ENCODE measurements at places on chromosomes 13 and 19.

GRCh38 chr19:46602392-46603194 is 1.5 kb downstream of the CALM3 start:
- no peak for DNase-seq

GRCh38 chr13:37729876-37730275 is 131.3 kb upstream of the POSTN start:
- no peak for DNase-seq

DNA sequence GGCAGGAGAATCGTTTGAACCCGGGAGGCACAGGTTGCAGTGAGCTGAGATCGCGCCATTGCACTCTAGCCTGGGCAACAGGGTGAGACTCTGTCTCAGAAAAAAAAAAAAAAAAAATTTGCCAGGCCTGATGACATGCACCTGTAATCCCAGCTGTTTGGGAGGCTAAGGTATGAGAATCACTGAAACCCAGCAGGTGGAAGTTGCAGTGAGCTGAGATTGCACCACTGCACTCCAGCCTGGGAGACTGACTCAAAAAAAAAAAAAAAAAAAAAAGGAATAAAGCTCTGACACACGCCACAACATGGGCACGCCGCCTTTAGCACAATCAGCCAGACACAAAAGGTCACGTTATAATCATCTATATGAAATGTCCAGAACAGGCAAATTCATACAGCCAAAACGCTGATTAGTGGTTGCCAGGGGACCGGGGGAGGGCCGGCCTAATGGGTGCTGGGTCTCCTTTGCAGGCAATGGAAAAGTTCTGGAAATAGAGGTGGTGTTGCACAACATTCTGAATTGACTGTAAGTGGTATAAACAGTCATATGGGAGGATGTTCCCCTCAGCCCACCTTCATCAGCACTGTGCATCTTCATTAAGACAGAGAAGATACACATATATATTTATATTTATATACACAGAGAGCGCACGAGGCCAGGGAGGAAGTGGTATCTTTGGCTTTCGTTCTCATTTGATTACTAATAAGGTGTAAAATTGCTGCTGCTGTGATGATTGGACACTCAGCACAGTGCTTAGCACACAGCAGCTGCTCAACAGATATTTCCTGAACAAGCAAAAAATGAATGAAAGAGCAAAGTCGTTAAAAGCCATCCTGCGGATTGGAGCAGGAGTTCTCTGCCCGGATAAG is 3.8 kb downstream of the HSPBP1 start:
- DNase-seq, result no peak

GRCh38 chr19:10870501-10870954 is 825 bp upstream of the CARM1 start:
- no peak for DNase-seq

GRCh38 chr13:32883474-32883873 is 132.7 kb upstream of the KL start:
- no peak for DNase-seq

DNA sequence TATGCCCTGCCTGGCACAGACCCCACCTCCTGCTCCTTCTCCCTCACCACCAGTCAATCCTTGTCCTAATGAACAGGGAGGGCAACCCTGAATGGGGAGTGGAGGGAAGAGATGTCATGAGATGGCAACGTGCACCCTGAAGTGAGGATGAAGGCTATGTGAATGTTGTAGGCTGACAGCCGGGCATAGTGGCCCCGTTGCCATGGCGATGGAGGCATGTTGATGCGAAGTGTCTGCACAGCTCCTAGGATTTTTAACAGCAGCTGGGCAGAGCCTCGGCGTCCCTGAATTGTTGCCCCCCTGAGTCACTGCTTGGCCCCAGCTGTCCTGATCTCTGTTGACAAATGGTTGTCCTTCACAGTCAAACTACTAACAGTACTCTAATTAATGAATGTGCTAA is 4.8 kb upstream of the ALOX5AP start:
- DNase-seq, result no peak

GRCh38 chr13:91572439-91572838 is 174.0 kb downstream of the GPC5 start:
- no peak for DNase-seq

DNA sequence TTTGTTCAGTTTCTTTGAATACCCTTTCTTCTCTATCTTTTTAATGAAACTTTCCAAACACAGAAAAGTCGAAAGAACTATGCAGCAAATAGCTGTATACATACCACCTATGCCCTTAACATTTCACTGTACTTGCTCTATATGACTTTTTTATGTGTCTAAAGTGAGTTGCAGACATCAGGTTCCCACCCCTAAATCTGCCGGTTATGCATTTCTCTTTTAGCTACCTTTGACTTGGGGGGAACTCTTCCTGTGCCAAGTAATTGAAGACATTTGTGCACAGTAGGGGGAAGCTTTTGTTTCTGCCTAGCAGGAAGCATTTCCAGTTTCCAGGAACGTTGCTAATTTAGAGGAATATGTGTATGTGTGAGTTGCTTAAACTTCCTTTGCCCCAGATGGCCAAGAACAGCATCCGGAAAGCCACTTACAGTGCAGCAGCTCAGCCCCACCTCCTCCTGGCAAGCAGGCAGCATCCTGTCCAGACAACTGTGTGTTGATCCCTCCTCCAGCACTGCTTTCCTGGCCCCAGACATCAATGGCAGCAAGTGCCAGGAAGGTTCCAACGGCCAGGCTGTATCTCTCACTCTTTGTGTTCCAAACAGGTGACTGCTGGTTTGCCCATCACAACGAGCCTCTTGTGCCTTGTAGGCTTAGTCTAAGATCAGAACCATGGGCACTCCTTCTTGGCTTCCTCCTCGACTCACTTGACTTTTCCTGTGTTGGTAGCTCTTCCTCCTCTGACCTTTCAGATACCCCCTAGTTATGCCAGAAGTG is 14.7 kb upstream of the GRAMD1A start:
- peak; percentile 3 for DNase-seq

DNA sequence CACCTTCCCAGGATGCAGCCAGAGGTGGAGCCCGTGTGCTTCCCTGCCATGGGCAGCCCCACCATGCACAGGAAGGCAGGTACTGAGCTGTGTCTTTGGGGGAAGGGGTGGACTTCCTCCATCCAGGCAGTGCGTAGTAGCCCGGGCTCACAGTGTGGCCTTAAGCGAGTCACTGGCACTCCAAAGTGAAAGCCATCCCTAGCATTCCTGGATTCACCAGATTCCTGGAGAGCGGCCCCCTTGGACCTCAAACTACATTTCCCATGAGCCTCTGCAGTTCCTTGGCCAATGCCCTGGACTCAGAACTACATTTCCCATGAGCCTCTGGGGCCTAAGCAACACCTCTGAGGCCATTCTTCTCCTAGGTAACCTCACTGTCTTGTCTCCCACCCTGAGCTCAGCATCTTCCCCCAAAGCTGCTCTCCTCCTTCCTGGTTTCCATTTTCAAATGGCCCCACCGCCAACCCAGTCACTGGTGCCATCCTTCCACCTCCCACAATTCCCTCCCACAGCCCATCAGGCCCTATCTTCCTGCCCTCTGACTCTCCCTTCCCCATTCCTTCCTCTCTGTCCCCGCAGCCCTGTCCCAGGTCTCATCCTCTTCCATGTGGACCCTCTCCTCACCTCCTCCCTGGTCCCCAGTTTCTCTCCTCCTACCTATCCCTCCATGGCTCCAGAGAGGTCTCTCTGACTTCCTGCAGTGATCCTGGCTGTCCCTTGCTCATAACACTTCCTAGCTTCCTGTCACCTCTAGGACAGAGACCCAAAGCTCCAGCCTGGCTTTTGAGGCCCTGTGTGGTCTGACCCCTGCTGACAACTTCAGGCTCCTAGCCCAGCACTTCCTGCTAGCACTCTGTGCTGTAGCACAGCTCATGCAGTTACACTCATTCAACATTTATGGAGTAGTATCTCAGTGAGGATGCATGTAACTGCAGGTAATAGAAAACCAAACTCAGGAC is at the start of gene C19orf81:
TSS of gene C19orf81 (plus strand) at position 13 of the 959 bp plus-strand sequence. CDS start at position 13, 0 bp downstream.
- no peak for DNase-seq

- no peak for DNase-seq
Measured at GRCh38 chr19:9061879-9062278, 25.0 kb upstream of the OR1M1 start.

- peak; percentile 48 for DNase-seq
Measured at GRCh38 chr19:47122359-47123335, 8.0 kb upstream of the SAE1 start.

DNA sequence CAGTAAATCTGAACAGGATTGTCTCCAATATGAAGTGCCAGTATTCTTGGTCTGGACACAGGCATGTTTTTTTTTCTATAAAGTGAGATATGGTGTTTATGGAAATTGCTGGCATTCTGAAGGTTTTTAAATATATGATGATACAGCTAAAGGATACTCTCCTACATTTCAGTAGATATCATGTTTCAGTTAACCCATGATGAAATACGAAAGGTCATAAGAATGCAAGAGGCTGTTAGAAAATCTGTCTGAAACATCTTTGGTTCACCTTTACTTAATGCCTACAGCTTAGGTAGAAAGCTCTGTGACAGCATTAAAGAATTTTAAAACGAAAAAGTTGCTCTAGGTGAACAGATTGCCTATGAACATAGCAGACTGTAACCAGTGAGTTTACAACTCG is 9.1 kb downstream of the FRY start:
- no peak for DNase-seq

DNA sequence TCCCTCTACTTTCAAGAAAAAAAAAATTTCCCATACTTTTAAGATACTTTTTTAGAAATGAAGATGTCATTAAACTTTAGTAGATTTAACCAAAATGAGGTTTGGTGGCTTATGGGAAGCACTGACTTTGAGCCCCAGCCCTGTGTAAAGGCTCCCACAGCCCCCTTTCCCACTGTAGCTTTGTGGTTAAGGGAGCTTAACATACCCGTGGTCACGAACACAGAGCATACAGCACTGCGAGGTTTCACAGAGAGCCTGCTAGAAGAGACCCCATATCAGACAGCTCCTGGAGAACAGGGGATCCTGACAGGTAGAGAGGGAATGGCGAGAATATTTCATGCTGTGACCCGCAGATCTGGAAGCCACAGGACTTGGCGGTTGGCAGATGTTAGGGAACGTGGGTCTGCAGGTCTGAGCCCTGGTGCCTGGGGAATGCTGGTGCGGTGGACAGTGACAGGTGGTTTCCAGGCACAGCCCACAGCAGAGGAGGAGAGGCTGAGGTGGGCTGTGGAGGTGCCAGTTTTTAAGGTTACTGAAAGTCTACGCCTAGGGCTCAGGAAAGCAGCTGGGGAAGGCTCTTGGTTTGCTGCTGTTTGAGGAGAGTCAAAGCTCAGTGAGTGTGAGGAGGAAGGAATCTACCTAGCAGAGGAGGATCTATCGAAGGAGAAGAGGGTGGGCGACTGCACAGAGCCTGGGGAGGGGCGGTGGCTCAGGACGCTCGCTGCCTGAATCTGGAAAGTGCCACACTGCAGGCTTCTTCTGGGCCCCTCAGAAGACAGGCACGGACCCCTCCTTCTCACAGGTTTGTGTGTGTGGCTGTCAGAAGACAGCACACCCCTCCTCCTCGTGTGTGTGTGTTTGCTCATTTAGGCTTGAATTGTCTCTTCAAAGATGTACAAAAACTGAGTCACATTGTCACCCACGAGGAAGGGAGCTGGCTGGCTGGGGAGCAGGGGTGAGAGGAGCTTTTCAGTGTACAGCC is 49.9 kb downstream of the SLC7A9 start:
- DNase-seq, result no peak

DNA sequence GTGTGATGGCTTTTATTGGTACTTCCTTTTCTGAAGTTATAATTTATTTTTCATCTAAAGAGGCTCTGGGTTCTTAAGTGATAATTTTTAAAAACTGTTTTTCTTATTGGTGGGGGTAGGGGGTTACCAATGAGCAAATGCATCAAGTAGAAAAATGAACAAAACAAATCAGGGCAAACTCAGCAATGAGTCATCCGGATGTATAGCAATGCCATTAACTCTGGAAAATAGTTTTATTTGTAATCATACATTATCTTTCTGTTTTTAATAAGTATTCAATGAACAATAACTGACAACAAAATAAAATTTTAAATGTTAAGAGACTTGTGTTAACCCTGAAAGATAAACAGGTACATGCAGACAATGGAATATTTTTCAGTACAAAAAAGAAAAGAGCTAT is 67.6 kb downstream of the UFM1 start:
- no peak for DNase-seq

DNA sequence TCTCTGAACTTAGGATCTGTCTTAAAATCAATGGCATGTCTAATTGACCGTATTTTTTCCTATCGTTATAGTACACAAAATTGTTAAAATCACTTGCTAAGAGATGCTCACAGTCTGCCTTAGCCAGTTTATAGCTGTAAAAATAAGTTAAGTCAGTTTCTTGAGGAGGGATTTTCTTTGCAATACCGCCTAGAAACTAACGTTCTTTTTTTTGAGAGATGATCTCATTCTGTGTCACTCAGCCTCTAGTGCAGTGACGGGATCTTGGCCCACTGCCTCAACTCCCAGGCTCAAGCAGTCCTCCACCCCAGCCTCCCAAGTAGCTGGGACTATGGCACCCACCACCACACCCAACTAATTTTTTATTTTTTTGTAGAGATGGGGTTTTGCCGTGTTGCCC is 4.4 kb downstream of the CKAP2 start:
- peak; percentile 38 for DNase-seq

- no peak for DNase-seq
Measured at GRCh38 chr13:44421853-44422525, 48.4 kb downstream of the SERP2 start.
